ENCODE measurements at places on chromosomes 2 and 18.

GRCh38 chr2:230591850-230592249 is 120.8 kb upstream of the CAB39 start:
- DNase-seq = no peak

GRCh38 chr18:77088963-77089722 is 43.4 kb downstream of the MBP start:
- peak; percentile 48 for DNase-seq

GRCh38 chr2:79359419-79359818 is 153.4 kb upstream of the CTNNA2 start:
- DNase-seq = no peak

- no peak for DNase-seq
These were observed 11.4 kb upstream of the PROKR1 start for GRCh38 chr2:68632021-68632420.

GRCh38 chr18:59623456-59624368 is 73.5 kb downstream of the CCBE1 start:
- DNase-seq = no peak

DNA sequence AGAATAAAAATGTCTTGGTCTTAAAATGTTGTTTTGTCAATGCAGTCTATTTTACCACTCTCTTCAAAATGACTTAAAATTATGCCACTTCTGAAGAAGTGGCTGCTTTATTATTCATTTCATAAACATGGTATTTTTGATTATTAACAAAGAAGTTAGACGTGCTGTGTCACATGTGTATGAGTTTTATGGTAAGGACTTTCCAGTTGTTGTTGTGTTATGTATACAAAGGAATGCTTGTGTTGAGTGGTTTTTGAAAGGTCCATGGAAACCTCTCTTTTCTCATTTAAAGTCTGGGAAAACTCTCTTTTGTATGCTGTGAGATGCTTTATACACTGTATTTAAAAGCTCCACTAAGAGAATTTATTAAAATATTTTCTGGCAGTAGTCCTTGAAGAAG is 116.2 kb downstream of the MTCL1 start:
- DNase-seq = no peak

DNA sequence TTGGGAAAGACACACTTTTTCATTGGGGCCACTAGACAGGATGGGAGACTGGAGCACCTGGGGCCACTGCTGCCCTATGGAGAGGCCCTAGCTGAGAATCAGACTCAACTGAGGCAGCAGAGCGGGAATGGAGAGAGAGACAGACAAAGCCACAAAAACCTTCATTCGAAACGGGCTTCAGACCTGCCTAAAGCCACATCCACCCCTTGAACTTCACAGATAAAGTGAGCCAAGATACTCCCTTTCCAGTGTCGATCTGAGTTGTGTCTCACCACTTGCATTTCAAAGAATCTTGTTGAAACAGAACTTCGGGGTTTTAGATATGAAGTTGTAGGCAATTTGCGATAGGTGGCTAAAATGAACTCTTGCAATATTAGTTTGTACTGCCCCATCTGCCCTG is 11.3 kb upstream of the LDLRAD4 start:
- DNase-seq = no peak

DNA sequence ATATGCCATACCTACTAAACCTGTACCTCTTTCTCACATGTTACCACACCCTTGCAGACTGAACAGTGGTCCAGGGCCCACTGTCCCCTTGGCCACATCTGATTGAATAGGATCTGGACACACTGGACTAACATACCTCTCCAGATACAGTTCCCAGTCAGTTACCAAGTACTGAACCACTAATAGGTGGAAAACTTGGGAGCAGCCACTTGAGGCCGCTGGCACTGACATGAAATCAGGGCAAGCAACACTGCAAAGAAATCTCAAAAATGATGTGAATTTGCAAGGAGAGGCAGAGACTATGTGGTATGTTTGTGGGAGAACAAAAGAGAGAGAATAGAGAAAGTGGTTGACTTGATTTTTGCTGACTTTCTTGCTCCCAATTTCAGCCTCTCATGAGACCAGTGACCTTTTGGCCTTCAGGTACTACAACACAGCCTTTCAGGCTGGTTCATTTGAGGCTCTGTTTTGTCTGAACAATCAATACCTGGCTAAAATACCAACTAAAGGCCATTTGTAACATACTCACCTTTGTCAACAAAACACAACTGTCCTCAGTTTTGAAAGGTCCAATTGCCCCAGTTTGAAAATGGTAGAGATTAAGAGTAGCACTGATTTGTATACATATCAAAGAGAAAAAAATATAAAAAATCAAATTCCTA is 7.8 kb downstream of the GRB14 start:
- no peak for DNase-seq

GRCh38 chr18:13284330-13285027 is 65.9 kb downstream of the LDLRAD4 start:
- no peak for DNase-seq

- no peak for DNase-seq
These were observed 395.0 kb downstream of the NCKAP5 start for GRCh38 chr2:133173224-133173623.

- DNase-seq = no peak
These were observed 34.7 kb upstream of the MCFD2 start for GRCh38 chr2:46950314-46950713.

GRCh38 chr2:230714136-230714480 is 1.5 kb downstream of the CAB39 start:
- no peak for DNase-seq

DNA sequence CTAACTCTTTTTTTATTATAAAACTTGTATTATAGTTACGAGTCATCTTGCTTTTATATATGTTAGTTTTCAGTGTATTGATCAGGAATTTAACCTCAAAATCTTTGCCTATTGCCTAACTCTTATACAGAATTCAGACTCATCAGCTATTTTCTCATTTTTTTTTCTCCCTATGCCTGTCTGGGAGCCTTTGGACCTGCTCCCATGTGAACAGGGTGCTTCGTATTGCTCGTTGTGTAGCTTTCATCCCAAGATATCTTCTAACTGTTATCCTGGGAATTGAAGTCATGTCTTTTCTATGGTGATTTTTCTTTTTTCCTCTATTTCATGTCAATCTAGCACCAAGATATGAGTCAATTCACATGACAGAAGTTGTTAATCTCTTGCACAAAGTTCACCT is 814.0 kb downstream of the SLC4A3 start:
- DNase-seq = no peak

Data from progenitor cell of endocrine pancreas (in vitro differentiated cells).